ENCODE measurements at places on chromosomes 5 and 9. TPM values are rescaled to one million over a fixed set of nuclear protein-coding genes. Genes with fewer than 3 reads are reported as not detected.

GRCh38 chr5:169814522-169814921 is 165.8 kb downstream of the INSYN2B start:
- DNase-seq, result peak; percentile 38
- no peaks in the 10 kb centered on the region for H3K27me3 ChIP-seq
- no peaks in the 10 kb centered on the region for H3K4me1 ChIP-seq
- no peaks in the 10 kb centered on the region for H3K36me3 ChIP-seq
- no peak overlapping the region for H3K4me3 ChIP-seq

DNA sequence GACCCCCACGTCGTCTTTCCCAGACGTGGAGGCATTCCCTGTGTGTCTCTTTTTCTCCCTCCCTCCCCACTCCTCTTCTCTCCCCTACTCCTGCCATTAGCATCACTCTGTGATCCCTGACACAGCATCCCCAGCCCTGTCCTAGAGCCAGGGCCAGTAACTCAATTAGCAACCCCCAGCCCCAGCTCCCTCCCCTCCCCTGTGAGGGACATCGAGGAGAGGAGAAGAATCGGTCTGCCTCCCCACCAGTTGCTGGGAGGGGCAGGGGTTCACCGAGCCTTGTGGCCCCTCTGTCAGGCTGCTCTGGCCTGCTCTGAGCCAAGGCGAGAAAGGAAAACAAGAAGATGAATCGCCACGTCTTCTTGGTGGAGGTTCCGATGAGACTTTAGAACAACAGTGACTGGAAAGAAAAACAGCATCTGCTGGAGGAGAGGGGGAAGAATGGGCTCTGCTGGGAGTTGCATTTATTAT is 123.1 kb downstream of the PAPPA start:
- DNase-seq, result no peak
- H3K27ac ChIP-seq, result no peak overlapping the region
- H3K4me1 ChIP-seq, result no peaks in the 10 kb centered on the region
- no peak overlapping the region for H3K4me3 ChIP-seq
- no peaks in the 10 kb centered on the region for H3K27me3 ChIP-seq

Gene CAMK4
- 0.77 TPM for total RNA-seq

- no peaks in the 10 kb centered on the region for H3K4me1 ChIP-seq
- no peak overlapping the region for H3K4me3 ChIP-seq
- no peak overlapping the region for H3K27ac ChIP-seq
- no peak for DNase-seq
- no peaks in the 10 kb centered on the region for H3K36me3 ChIP-seq
These were observed 52.5 kb downstream of the CDKL3 start for GRCh38 chr5:134314443-134314842.

DNA sequence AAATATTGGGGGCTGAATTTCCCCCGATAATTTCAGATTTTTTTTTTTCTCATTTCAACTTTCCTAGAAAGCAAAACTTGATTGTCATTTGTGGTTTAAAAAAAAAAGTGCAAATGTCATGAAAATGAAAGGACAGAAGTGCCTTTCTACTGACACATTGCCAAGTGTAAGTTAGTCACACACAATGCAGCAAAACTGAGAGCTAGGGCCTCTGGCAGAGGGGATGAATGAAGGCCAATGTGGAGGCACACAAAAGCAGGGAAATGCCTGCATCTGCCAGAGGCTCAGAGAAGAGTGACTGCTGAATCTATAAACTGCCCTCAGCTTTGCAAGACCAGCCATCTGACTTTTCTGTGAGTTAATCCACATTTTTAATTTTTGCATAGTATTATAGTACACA is 6.8 kb upstream of the IFNA5 start:
- no peaks in the 10 kb centered on the region for H3K4me1 ChIP-seq
- no peak for DNase-seq
- no peak overlapping the region for H3K27ac ChIP-seq
- no peak overlapping the region for H3K4me3 ChIP-seq
- no peaks in the 10 kb centered on the region for H3K36me3 ChIP-seq

DNA sequence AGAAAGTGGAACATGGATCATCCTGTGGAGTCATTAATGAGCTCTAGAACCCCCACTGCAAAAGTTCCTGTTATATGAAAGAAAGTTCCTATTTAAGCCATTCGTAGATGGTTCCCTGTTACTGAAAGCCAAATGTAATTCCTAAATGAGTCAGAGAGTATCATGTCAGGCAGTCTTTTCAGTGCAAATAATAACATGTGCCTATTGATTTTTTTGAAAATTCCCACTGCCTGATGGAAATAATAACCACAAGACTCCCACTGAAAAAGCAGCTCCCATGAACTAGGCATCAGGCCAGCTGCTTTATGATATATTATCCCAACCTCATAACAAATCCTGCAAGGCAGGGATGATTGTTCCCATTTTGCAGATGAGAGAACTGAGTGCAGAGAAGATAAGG is 217.2 kb downstream of the DAB2IP start:
- H3K36me3 ChIP-seq, result no peaks in the 10 kb centered on the region
- no peaks in the 10 kb centered on the region for H3K4me1 ChIP-seq
- no peak overlapping the region for H3K27ac ChIP-seq
- peak; percentile 32 for DNase-seq
- H3K27me3 ChIP-seq, result no peaks in the 10 kb centered on the region

DNA sequence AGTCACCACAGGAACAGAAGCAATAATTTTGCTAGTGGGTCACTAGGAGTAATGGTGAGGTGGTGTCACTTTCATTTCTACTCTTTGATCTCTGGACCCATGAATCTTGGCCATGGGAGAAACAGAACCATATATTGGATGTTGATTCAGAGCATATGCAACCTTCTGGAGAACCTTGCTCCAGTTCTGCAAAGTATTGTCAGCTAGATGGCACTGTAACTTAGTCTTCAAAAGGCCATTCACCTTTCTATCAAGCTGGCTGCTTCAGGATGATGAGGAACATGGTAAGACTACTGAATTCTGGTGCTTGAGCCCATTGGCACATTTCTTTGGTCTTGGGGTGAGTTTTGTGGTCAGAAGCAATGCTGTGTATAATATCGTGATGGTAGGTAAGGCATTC is 129.1 kb upstream of the FBN2 start:
- no peak for DNase-seq
- H3K36me3 ChIP-seq, result no peaks in the 10 kb centered on the region

DNA sequence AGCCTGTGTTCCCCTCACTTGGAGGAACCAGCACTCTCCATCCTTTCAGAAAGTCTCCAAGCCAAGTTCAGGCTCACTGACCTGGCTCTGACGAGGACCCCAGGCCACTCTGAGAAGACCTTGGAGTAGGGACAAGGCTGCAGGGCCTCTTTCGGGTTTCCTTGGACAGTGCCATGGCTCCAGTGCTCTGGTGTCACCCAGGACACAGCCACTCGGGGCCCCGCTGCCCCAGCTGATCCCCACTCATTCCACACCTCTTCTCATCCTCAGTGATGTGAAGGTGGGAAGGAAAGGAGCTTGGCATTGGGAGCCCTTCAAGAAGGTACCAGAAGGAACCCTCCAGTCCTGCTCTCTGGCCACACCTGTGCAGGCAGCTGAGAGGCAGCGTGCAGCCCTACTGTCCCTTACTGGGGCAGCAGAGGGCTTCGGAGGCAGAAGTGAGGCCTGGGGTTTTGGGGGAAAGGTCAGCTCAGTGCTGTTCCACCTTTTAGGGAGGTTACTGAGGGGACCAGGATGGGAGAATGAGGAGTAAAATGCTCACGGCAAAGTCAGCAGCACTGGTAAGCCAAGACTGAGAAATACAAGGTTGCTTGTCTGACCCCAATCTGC is 4.7 kb upstream of the NUP214 start:
- H3K27ac ChIP-seq, result no peak overlapping the region
- peaks cover 3% of the 10 kb centered on the region for H3K27me3 ChIP-seq
- H3K4me3 ChIP-seq, result no peak overlapping the region
- no peaks in the 10 kb centered on the region for H3K36me3 ChIP-seq
- H3K4me1 ChIP-seq, result no peaks in the 10 kb centered on the region

GRCh38 chr9:88388886-88389605 is 802 bp downstream of the SPIN1 start:
- H3K27ac ChIP-seq, result peak overlapping the region; percentile 70
- no peaks in the 10 kb centered on the region for H3K4me1 ChIP-seq
- H3K36me3 ChIP-seq, result peaks cover 1% of the 10 kb centered on the region
- H3K27me3 ChIP-seq, result no peaks in the 10 kb centered on the region
- peak; percentile 65 for DNase-seq

Gene FKTN
- total RNA-seq, result 29.0 TPM

DNA sequence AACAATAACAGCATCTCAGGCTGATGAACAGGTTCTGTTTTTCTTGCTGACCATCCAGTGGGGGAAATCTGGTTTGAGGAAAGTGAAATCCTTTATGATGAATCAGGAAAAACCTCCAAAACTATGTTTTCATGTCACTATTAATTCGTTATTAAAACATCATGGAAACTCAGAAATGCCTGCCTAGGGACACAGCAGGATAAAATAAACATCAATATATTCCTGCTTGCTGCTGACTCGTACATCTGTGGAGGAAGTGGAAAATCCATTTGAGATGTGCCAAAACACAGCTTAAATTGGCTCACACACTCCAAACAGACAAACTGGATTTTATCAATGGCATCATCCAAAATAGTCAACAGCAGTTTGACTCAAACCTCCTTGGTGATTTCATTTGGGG is 53.0 kb downstream of the TEK start:
- H3K4me1 ChIP-seq, result no peaks in the 10 kb centered on the region
- no peaks in the 10 kb centered on the region for H3K27me3 ChIP-seq
- peak; percentile 71 for DNase-seq
- no peak overlapping the region for H3K27ac ChIP-seq

DNA sequence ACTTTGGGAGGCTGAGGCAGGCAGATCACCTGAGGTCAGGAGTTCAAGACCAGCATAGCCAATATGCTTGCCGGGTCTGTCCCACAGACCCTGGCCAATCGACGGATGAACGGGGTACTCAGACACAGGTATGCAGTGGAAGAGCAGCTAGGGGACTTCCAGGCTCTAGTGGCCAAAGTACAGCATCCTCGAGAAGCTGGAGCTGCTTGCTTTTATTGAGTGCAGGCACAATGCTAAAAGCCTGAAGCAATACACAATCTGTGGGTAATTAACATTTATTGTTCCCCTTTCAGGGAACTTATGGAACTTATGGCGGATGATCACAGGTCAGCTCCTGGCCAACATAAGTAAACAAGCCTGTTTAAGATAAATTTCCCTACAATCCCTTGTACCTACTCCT is 32.8 kb upstream of the SEMA4D start:
- no peak overlapping the region for H3K27ac ChIP-seq
- H3K36me3 ChIP-seq, result no peaks in the 10 kb centered on the region
- no peak overlapping the region for H3K4me3 ChIP-seq
- no peaks in the 10 kb centered on the region for H3K4me1 ChIP-seq

Gene EQTN
- not detected for total RNA-seq

Gene SPATA31A3
- total RNA-seq, result not detected

GRCh38 chr9:91919621-91920020 is 30.4 kb downstream of the ROR2 start:
- DNase-seq, result no peak
- H3K4me1 ChIP-seq, result no peaks in the 10 kb centered on the region
- H3K36me3 ChIP-seq, result no peaks in the 10 kb centered on the region
- H3K27ac ChIP-seq, result no peak overlapping the region
- no peak overlapping the region for H3K4me3 ChIP-seq

DNA sequence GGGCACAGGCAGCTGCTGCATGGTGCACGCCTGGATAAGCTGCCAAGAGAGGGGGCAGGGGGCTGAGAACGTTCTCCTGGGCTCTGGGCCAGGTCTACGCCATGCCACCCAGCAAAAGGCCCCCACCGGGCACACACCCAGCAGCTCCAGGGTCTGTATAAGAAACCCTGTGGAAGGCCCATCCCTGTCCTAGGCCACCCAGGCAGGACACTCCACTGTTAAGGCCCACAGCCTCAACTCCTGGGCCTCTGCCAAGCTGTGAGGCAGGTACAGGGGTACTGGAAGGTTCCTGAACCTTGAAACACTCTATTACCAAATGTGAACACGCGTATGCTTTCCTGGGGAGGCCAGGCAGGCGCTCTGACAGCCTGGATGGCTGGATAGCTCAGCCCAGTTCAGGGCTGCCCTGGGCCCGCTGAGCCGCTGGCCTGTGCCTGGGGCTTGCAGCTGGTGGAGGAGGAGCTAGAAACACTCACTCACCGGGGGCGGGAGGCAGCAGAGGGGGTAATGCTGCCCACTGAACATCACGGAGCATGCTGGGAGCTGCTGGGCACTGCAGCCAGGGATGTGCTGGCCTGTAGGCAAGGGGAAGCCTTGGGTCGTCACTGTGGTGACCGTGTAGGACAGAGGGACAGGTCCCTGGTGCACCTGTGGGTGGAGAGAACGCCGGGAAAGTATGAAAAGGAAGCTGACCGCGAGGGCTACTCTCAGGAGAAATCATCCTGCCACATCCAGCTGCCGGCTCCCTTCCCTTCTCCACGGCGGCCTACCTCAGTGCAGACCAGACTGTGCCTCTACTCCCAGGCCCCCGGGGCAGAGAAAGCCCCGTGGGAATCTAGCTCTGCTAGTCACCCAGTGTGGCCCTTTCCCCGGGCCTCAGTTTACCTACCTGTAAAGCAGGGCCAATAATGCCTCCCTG is 6.0 kb downstream of the RNF44 start:
- peaks cover 18% of the 10 kb centered on the region for H3K4me1 ChIP-seq
- no peak overlapping the region for H3K4me3 ChIP-seq
- H3K36me3 ChIP-seq, result peaks cover 9% of the 10 kb centered on the region
- H3K27ac ChIP-seq, result no peak overlapping the region

DNA sequence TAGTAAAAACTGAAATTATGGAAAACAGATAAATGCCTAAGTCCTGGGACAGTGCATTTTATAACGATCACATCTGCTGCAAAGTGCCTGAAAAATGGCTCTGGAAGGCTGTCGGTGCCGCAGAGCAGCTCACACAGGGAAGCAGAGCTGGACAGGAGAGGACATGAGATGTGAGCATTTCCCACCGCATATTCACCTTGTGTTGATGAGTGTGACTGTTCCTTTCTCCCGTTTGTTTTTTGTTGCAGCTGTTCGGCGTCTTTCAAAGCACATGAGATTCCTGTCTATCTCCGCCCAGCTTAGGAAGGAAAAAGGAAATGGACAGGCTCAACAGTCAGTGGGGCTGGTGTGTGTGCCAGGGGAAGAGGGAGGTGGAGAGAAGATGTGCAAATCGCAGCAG is 164.9 kb upstream of the SEMA6A start:
- H3K4me3 ChIP-seq, result peak overlapping the region; percentile 6
- no peaks in the 10 kb centered on the region for H3K27me3 ChIP-seq
- no peak overlapping the region for H3K27ac ChIP-seq
- no peaks in the 10 kb centered on the region for H3K4me1 ChIP-seq
- no peaks in the 10 kb centered on the region for H3K36me3 ChIP-seq

Gene F2RL2
- 13.1 TPM for total RNA-seq

Gene TMEFF1
- total RNA-seq, result 2.5 TPM

DNA sequence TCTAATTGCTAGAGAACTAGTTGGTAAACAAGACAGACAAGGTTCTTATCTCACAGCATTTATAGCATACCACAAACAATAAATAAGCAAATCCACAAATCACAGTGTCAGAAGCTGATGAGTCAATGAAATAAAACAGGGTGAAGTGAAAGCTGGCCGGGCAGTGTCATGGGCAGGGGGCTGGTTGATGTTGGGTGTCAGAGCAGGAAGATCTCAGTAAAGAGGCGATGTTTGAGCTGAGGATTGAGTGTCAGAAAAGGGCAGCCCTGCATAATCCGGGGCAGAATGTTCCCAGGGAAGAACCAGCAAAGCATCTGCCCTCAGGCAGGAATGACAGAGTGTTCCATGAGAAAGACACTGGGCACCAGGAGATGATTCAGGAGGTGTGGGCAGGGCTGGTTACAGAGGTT is 183.4 kb downstream of the GOLPH3 start:
- no peaks in the 10 kb centered on the region for H3K27me3 ChIP-seq
- no peak overlapping the region for H3K27ac ChIP-seq
- H3K4me1 ChIP-seq, result peaks cover 18% of the 10 kb centered on the region
- H3K36me3 ChIP-seq, result no peaks in the 10 kb centered on the region
- no peak overlapping the region for H3K4me3 ChIP-seq

GRCh38 chr9:93684806-93685543 is 108.6 kb downstream of the PHF2 start:
- no peaks in the 10 kb centered on the region for H3K4me1 ChIP-seq
- H3K27ac ChIP-seq, result no peak overlapping the region
- no peaks in the 10 kb centered on the region for H3K27me3 ChIP-seq
- no peaks in the 10 kb centered on the region for H3K36me3 ChIP-seq

Gene SLC22A4
- total RNA-seq, result 4.1 TPM

Gene PSAT1
- 115 TPM for total RNA-seq

Measured in fibroblast of lung (primary cell).